ENCODE measurements at places on chromosomes 12 and 14. TPM values are rescaled to one million over a fixed set of nuclear protein-coding genes. Genes with fewer than 3 reads are reported as not detected.
A peak's percentile ranks its signal among the peaks of the same experiment; 100 is the strongest.

DNA sequence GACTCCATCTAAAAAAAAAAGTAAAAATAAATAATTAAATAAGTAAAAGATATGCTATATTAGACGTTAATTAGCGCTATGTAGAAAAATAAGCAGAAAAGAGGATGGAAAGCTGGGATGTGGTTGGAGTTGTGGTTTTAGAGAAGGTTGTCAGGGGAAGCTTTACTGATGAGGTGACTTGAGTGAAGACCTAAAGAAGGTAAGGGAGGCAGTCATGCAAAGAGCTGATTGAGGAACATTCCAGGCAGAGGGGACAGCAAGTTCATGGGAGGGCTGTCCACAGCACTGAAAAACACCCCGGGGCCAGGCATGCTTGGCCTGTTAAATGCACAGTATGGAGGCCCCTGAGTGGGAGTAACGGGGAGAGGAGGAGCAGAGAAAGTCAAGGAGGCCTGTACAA is 15.7 kb downstream of the SMAGP start:
- no peak for DNase-seq

SRRM4 gene
- total RNA-seq = not detected

DNA sequence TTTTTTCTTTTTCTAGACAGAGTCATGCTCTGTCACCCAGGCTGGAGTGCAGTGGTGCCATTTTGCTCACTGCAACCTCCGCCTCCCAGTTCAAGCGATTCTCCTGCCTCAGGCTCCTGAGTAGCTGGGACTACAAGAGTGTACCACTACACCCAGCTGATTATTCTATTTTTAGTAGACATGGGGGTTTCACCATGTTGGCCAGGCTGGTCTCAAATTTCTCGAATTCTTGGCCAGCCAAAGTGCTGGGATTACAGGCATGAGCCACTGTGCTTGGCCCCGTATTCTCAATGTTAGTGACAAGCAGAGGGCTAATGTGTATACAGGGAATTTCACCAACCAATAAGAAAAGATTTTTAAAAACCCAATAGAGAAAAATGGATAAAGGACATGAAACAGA is 8.4 kb downstream of the PLBD2 start:
- no peak for DNase-seq

IL31 gene
- not detected for total RNA-seq

DNA sequence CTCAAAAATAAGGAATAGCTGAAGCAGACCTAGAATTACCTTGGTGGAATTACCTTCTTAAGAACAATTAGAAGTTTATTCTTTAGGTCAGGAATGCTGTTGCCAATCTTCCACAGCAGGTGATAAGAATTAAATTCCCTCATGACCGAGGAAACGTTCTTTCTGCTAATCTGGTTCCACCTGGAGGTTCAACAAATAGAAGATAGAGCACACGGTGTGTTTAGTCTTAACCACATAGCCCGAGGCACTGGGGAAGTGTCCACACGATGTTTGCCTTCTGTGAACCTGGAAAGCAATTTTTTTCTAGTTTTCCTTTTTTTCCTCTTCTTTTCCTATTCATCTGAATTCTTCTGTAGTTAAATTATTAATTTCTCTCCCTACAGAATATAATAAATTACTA is 906.9 kb downstream of the NRXN3 start:
- no peak for DNase-seq

- DNase-seq = no peak
Measured at GRCh38 chr14:45252366-45253069, 484 bp downstream of the MIS18BP1 start.

GRCh38 chr12:13337791-13338190 is 141.3 kb downstream of the EMP1 start:
- DNase-seq = no peak

- DNase-seq = peak; percentile 73
Measured at GRCh38 chr14:54600717-54601109, 33.8 kb downstream of the SAMD4A start.

DNA sequence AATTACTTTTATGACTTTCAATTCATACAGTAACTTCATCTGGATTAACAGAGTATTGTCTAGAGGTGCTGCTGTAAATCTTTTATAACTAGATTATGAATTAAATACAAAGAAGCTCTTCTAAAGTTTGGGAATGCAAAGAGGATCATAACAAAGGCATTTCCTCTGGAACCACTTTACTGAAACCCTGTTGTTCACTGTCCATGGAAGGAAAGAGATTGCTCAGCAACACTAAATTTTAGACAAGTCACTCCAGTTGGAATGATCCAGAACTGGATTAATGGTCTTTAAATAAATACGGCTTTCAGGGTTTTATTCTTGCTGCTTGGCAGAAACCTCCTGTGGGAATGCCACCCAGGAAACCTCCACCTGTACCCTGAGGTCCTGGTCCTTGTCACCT is 250.6 kb downstream of the KSR2 start:
- DNase-seq = no peak

DAO gene
- total RNA-seq = not detected

GRCh38 chr14:73633116-73634010 is 11.4 kb upstream of the DNAL1 start:
- DNase-seq = peak; percentile 67

- no peak for DNase-seq
Measured at GRCh38 chr12:57477710-57478681, 1.7 kb downstream of the ARHGAP9 start.

DNA sequence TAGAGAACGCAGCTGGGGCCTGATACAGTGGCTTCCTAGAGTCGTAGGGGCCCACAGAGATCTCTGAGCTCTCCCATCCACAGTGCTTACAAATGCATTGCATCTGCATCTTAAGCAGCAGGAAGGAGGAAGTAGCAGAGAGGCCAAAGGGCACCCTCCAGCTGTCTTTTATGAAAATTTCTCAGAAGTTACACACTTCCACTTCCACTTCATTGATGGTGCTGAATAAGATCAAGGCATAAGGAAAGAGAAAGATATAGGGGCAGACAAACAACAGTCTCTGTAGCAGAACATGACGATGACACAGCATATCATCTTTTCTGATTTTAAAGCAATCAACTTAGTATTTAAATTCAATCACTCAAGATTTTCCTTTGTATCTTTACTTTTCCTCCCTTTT is 51.6 kb upstream of the ABCC9 start:
- peak; percentile 37 for DNase-seq

DNA sequence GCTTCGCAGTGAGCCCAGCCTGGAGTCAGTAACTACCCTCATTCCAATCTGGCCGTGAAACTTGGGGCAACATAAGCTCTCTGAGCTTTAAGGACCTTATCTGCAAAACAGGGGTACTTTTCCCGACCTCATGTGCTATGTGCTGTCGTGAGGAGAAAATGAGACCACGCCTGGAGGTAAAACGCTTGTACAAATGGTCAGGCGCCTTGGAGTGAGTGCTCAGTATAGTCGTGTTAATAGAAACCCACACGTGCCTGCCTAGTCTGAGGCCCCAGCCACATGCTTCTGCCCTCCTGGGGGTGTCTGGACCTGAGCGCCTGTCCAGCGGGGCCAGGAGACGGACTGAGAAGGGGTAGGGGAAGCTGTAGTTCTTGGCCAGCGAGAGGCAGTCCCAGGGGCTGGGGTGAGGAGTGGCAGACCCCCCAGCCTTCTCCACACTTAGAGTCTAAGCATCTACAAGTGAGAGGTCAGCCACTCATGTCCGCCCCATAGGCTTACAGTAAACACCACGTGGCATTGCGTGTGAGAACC is 4.9 kb downstream of the AQP5 start:
- DNase-seq = no peak

GRCh38 chr12:48002773-48003218 is 1.5 kb downstream of the COL2A1 start:
- DNase-seq = no peak

DNA sequence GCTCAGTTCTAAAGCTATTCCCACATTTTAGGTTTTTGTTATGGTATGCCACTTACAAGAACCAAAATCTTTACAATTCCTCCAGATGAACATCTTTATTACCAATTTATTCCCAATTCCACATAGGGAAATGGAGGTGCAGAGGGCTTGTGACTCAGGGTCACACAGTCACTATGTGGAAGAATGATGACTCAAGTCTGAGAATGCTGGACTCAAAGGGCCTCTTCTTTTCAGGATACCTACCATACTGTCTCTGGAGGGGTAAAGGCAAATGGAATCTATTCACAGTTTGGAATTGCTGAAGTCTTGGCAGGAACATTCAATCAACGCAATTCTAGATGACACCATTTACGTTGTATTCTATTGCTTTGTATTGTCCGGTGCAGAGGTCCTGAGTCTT is 48.2 kb upstream of the MANSC4 start:
- DNase-seq = peak; percentile 23
